Stimulated activated CD8-positive, alpha-beta memory T cell treated with anti-CD3 and anti-CD28 coated beads, Interleukin-12 subunit alpha, Interleukin-12 subunit beta, amount 100 ng/mL, for 4 hours (primary cell): ENCODE measurements at places on chromosomes 7 and 10.

GRCh38 chr7:77239471-77239870 lies 39.9 kb upstream of the FGL2 start:
- no peak for DNase-seq

GRCh38 chr10:69096045-69096444 lies 8.1 kb downstream of the SRGN start:
- DNase-seq = no peak

DNA sequence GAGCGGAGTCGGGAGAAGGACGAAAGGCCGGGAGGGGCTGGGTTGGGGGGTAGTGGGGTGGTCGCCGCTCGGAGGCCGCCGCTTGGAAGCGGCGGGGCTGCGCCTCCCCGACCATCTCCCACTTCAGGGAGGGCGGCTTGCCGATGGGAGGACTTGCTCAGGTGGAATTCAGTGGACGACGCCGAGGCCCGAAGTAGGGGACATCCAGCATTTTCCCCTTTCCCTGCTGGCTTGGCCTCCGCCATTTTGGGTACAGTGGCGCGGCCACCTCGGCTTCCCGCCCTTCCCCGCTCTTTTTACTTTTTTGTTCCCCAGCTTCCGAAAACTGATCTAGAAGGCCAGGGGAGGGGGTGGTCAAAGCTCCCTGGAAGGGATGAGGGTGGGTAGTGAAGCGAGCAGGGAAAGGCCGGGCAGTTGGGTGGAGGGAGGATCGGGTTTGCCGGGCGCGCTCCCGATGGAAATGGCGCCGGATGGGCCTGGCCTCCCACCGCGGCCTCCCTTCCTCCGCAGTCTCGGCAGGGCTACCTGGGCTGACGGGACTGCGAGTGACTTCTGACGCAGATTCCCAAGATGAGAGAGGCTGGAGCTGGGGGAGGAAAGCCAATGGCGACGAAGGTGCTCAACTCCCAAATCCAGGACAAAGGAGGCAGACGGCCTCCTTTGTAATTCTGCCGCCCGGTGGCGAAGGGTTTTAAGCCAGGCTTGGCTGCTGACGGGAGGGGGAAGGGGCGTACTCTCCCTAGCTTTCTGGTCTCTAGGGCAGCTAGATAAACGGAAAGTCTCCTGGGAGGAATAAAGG lies at the start of gene PBLD:
Gene PBLD (minus strand): TSS at position 670 of the 799 bp plus-strand sequence. CDS start 26,084 bp downstream, outside the sequence.
- peak; percentile 33 for DNase-seq

DNA sequence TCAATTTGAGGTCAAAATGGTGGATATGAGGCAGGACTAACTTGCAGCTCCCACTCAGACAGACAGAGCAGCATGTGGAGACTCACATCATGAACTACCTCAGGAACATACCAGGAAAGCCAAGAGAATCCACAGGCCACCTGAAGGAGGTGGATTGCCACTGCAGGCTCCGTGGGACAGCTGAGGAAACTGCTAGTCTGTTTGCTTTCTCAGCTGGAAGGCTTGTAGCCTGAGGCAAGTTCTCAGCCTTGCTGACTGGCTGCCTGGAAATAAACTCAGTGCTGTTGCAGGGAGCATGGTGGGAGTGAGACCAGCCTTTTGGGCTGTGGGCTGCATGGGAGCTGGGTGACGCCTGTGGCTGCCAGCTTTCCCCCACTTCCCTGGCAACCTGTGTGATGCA lies 202.9 kb downstream of the ZNF248 start:
- DNase-seq = no peak

GRCh38 chr10:1573981-1574380 lies 163.3 kb downstream of the ADARB2 start:
- DNase-seq = no peak

- no peak for DNase-seq
These were observed 43.8 kb upstream of the CSTF2T start for GRCh38 chr10:51743146-51743545.

GRCh38 chr7:80640846-80641245 lies 2.4 kb downstream of the CD36 start:
- DNase-seq = no peak

- no peak for DNase-seq
These were observed 2.3 kb downstream of the RNF216 start for GRCh38 chr7:5779141-5779540.

DNA sequence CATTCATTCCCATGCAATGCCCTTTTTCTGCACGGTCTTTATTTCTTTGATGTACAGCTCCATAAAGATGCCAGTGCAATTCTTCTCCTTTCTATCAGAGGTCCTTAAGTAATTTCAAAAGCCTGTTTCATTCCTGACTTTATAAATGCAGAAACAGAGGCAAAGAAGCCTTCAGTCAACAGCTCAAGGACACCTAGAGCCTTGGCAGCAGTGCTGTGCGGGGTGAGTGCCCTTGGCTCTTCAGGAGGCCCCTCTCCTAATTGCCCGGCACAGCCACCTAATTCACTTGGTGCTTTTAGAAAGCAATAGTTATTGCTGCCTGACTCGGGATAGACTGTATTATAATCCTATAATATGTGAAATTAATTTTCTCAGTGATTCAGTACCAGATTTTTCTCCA lies 169.6 kb upstream of the KLF6 start:
- no peak for DNase-seq

- DNase-seq = no peak
These were observed 339.8 kb upstream of the LRRTM3 start for GRCh38 chr10:66586073-66586472.

DNA sequence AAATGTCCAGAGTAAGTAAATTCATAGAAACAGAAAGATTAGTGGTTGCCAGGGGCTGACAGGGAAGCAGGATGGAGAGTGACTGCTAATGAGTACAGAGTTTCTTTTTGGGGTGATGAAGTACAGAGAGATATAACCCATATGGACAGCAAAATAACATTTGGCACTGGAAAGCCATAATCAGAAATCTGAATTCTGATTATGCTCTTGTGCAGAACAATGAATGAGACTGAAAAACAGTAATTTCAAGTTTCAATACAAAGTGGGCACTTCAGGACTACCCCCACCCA lies 4.5 kb downstream of the RHEB start:
- no peak for DNase-seq

- no peak for DNase-seq
These were observed 266.0 kb downstream of the C7orf25 start for GRCh38 chr7:42645906-42646305.

GRCh38 chr7:43674559-43675436 lies 54.5 kb downstream of the COA1 start:
- DNase-seq = no peak

DNA sequence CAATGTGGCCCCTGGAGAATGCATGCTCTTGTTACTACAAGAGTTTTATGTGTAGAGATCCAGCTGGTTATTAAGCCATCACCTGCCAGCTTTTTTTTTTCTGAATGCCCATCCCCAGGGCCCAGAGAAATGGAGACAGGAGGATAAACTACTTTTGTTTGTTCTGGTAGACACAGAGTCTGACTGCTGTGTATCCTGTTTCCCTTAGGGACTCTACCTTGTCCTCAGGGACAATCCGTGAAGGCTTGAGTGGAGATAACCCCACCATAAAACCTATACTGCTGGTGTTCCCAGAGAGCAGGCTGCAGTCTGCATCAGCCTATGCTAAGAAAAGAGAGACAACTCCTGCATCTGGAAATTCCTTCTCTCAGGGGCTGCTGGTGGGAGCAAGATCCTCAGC lies at the start of gene OR2A5:
Gene OR2A5 (plus strand): TSS at position 301 of the 400 bp plus-strand sequence. CDS start 1,454 bp downstream, outside the sequence.
- no peak for DNase-seq

DNA sequence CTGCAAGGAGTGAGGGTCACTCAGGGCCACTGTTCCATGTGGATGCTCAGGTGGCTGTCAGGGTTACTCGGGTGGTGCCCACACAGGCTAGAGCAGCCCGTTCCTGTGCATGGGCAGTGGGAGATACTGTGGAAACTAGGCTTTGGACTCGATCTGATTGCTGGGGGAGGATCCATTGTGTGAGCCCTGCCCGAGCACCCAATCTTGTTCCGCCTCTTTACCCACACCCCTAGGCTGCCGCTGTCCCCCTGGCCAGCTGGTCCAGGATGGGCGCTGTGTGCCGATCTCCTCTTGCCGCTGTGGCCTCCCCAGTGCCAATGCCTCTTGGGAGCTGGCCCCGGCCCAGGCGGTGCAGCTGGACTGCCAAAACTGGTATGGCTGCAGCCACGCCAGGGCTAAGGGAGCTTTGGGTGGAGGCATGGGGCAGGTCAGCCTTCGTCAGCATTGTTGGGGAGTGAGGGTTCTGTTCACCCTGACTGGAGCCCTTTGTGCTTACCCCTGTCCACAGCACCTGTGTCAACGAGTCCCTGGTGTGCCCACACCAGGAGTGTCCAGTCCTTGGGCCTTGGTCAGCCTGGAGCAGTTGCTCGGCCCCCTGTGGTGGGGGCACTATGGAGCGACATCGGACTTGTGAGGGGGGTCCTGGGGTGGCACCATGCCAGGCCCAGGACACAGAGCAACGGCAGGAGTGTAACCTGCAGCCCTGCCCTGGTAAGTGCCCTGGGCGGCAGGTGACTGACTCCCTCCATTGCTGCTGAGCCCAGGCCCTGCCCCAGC lies 12.4 kb upstream of the ZNF862 start:
- no peak for DNase-seq

DNA sequence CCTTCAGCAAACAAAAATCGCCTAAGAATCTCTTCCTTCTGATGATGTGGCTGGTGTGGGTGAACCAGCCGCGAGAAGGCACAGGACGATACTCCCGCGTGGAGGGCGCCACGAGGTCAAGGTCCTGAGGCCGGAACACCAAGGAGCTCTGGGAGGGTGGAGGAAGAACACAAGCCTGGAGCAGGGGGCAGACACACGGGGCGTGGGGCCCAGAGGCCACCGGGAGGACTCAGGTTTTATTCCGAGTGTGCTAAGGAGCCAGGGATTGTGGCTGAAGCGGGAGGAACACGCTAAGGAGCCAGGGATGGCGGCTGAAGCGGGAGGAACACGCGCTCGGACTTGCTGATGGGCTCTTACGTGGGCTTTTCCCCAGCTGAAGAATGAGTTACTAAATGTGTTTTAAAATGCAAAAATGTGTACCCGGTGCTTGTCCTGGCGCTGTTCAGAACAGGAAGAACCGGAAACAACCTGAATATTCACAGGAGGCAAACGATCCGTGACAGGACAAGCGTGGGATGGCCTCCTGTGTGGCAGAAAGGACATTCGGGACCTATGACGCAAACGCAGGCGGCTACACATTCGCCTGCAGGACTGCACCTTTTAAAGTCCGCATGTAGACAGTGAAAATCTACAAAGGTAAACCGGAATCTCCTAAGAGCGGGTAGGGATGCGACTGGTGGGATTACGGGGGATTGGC lies 64.0 kb downstream of the MAD1L1 start:
- DNase-seq = no peak

- DNase-seq = no peak
These were observed 8.6 kb downstream of the PFKFB3 start for GRCh38 chr10:6211341-6211670.

- DNase-seq = no peak
These were observed 163.2 kb downstream of the EVX1 start for GRCh38 chr7:27405780-27406179.

- no peak for DNase-seq
These were observed 44.9 kb downstream of the MYPN start for GRCh38 chr10:68154211-68154497.

GRCh38 chr7:37912756-37913155 lies 3.9 kb downstream of the SFRP4 start:
- DNase-seq = no peak

DNA sequence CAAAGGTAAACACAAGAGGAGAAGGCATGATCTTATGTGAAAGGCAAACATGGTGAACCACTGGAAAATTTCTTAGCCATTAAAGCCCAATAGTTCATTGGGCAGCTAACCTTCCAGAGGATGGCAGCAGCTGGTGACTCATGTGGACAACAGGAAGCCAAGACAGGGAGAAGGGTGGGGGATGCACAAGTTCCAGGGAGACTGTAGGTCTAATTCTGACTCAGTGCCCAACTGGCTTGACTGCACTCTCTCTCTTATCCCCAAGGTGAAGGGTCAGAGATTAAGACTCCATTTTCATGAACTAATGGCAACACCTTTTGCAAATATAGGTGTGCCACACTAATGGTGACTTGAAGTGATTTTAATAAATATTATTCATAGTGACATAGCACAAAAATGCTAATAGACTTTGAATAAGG lies 47.9 kb upstream of the SLC35B4 start:
- no peak for DNase-seq

GRCh38 chr10:50384898-50385297 lies 133.6 kb upstream of the ASAH2 start:
- no peak for DNase-seq

DNA sequence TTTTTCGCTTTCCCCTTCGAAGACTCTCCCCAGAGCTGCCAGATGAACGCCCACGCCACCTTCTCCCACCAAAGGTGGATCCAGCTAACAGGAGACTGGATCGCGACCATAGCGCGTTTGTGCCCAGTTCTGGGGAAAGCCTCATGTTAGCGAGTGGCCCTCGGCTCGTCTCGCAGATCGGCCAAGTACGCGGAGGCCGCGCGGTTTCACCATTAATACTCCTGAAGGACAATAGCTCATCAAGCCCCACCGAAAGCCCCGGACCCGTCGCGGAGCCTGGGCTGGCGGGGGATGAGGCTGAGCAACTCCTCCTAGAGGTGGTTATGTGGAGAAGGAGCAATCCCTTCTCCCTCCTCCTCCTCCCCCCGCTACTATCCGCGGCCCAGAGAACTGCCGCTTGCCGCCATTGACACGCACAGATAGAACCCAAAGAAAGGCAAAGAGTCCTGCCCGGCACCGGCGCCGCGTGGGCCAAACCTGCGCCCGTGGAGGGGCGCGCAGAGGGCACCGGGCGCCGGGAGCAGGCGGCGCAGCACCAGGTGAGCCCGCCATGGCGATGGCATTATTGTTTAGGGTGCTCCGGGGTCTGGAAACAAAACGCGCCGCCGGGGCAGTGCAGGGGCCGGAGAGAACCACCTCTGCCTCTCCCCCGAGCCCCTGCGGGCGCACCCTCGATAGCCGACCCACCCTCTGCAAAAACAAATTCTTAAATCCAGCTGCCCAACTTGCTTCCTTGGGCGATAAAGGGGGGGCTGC lies at the start of gene MACROH2A2:
Gene MACROH2A2 (plus strand): TSS at position 385 of the 756 bp plus-strand sequence. CDS start 22,813 bp downstream, outside the sequence.
- no peak for DNase-seq

GRCh38 chr7:50393547-50394252 lies 56.5 kb downstream of the FIGNL1 start:
- no peak for DNase-seq

DNA sequence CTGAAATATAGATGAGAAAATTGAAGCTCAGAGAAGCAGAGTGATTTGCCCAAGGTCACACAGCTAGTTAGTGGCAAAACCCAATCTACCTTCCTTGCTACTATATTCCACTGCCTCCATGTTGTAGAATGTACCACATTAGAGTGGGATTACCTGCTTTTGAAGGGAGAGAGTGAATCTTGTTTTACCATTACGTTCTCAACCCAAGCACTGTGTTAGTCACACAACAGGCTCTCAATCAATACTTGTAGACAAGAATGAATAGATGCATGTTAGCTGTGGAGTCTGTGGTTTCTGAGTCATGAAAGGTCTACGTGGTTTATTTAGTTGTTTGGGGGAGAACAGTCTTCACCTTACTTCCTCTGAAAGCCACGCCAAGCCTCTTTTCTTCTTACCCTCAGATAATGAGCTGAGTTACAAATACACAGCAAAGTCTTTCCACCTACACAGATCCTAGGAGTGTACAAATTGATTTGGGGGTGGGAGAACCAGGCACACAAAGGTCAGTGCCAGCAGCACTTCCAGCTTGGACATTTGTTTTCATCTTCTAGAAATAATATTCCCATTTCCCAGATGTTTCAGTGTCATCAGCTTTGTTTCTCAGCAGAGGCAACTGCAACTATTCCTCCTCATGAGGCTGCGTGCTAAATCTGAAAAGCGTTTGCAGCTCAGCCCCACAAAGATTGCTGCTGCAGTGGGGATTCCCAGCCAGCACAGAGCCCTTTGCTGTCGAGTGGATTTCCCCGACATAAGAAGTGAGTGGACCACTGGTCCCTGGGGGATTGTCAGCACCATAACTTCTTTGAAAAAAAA lies 71.5 kb upstream of the ADO start:
- peak; percentile 58 for DNase-seq

GRCh38 chr7:120915314-120916105 lies 35.1 kb upstream of the ING3 start:
- no peak for DNase-seq
